ENCODE measurements at places on chromosomes 7 and 10. TPM values are rescaled to one million over a fixed set of nuclear protein-coding genes. Genes with fewer than 3 reads are reported as not detected.

Gene ZDHHC6
- polyA plus RNA-seq, result 65.9 TPM

Gene PYROXD2
- 39.6 TPM for polyA plus RNA-seq

- DNase-seq, result no peak
Measured at GRCh38 chr10:96415150-96415890, 56.5 kb upstream of the OPALIN start.

GRCh38 chr7:30301751-30302150 is 17.4 kb downstream of the ZNRF2 start:
- no peak for DNase-seq

DNA sequence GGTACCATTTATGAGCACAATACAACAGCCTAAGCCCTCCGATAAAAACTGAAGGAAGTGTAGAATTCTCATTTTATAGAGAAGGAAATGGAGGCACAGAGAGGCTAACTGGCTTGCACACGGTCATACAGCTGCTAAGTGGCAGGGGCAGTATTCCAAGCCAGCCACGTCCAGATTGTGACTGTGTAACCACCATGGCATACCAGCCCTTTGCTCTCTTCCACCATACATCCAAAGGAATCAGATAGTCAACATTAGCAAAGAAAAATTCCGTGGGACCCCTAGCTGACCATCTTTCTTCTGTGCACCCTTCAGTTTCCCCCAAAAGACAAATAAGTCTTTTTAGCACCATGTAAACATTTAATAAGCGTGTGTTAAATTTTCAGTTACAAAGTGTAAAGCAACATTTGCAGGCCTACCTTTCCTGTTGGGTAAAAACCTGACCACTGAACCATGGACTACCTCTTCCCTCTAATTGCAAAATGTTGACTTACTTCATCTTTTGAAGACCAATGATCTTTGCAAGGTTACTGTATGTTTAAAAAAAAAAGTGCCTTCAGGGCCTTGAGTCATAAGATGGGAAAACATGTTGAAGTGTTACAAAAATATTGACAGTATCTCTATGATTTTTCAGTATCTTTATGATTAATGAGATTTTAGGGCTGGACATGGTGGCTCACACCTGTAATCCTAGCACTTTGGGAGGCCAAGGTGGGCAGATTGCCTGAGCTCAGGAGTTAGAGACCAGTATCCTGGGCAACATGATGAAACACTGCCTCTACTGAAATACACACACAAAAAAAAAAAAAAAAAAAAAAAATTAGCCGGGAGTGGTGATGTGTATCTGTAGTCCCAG is 24.3 kb upstream of the PDZD8 start:
- no peak for DNase-seq

All from left renal cortex interstitium (tissue), 4 donors.